Stimulated activated CD8-positive, alpha-beta memory T cell treated with anti-CD3 and anti-CD28 coated beads, Interleukin-7, amount 100 ng/mL, for 48 hours (primary cell): ENCODE measurements at places on chromosomes 5 and 9.

DNA sequence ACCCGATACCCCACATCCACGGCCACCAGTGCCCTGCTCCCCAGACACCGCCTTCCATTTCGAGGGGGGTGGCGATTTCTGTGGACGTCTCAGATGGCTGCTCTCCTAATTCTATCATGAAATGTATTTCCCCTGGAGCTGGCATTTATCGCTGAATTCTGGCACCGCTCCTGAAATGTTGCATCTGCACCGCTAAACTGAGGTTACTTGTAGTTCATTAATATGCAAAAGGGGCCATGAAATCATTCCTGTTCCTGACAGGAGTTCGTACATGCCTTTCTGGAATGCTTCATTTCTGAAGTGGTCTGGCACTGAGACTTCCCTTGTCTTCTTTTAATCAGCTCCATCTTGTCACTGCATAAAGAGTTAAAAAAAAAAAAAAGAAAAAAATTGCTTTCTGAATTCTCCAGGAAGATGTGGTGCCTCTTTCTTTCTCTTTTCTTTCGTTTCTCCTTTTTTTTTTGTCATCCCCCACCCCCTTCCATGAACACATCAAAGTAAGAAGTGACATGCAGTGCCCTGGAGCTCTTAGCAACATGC, 97.7 kb upstream of the SMARCA2 start:
- DNase-seq, result no peak

DNA sequence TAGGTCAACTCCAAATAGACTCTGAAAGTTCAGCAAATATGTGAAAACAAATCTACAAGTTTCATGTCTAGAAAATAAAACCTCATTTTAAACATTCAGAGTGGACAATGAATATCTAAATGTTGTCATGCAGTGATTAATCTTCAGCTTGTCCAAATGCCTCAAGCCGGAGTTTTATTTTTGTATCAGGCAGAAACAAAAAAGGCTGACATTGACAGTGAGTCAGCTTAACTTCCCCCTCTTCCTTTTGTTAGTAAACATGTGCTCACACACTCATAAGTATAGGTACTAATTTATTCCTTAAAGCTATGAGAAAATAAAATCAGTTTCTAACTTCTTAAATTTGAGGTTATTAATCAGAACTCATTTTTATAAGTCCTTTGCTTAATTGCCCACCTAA, 467.9 kb upstream of the DAB2 start:
- DNase-seq, result no peak

GRCh38 chr5:113382731-113383130, 52.1 kb downstream of the TSSK1B start:
- DNase-seq, result no peak

DNA sequence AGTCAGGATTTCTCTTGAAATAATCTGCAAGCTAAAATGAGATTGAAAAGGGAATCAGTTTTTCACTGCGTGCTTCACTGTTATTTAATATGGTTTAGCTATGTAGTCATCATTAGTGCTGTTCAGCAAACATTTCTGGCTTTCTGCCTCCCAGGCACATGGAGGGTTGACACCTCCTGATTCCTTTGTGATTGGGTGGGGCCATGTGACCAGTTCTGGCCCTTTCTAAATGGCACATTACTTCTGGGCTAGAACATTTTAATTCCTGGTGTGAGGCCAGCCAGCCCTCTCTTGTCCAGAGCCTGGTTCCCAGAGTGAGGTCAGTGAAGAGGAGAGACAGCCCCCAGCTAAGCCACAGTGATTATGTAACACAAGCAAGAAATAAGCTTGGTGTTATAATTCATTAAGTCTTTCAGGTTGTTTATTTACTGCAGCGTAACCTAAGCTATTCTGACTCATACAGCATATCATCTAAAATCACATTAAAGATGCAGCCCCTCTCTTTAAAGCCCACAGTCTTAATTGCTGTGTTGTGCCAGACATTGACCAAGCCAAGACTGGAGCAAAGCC, 17.4 kb upstream of the ARSI start:
- DNase-seq, result no peak

- no peak for DNase-seq
These were observed 199.4 kb downstream of the MEF2C start for GRCh38 chr5:88683506-88684135.

GRCh38 chr9:122106576-122106975, 13.5 kb upstream of the TTLL11 start:
- DNase-seq, result no peak
